ENCODE measurements at places on chromosomes 2 and 18. TPM values are rescaled to one million over a fixed set of nuclear protein-coding genes. Genes with fewer than 3 reads are reported as not detected.

MEP1B gene
- total RNA-seq, result not detected

LCT gene
- not detected for total RNA-seq

EPHA4 gene
- total RNA-seq, result 17.5 TPM

TCF7L1 gene
- 1.1 TPM for total RNA-seq

ERBB4 gene
- 1.6 TPM for total RNA-seq

All from gastrocnemius medialis (tissue), 4 donors.